CD4-positive, alpha-beta memory T cell (primary cell): ENCODE measurements at places on chromosomes 4 and X.
A peak's percentile ranks its signal among the peaks of the same experiment; 100 is the strongest.

DNA sequence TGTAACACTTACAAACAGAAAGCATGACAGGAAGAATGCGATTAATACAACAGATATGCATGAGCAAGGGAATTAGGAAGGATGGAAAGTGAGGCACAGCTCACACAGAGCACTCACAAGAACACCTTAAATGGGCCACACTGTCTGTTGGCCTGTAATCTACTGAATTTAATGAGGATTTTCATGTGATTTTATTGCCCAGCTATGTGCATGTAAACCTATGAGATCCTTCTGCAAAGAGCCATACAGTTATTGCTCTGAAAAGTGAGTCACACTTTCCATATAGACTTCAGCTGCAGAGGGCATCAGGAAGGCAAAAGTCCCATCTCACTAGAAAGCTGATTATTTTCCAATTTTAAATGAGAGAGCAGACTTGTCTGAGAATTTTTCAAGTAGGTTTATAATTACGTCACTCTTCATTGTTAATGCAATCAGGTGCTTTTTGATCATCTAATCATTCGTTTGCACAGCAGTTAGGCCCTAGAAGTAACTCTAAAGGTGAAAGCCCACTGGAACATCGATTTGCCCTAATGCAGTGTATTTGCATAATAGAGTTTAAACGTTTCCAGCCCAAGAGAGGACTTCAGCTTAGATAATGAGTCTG lies 832.7 kb upstream of the INTU start:
- no peak for DNase-seq

DNA sequence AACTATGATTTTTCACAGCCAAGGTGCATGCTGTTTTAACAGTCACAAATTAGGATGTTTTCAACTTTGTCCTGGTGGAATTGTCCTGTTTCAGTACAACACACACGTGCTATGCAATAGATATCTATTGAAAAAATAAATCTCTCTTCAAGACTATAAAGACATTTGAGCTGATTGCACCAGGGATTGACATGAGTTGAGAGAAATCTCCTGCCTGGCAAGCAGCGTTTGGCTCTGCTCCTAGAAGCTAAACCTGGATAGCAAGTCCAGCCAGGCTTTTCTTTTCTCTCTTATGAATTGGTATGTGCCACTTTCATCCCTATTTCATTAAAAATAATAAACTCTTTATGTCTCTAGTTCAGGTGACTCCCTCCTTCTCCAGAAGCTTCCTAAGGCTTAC lies 16.6 kb upstream of the NPNT start:
- no peak for DNase-seq

- no peak for DNase-seq
These were observed 99.7 kb upstream of the DDIT4L start for GRCh38 chr4:100289946-100290345.

- no peak for DNase-seq
These were observed 57.7 kb upstream of the C4orf54 start for GRCh38 chr4:99715286-99715685.

GRCh38 chrX:126820700-126821420 lies 1.3 kb downstream of the PRR32 start:
- no peak for DNase-seq

GRCh38 chrX:122434942-122435341 lies 749.1 kb upstream of the GRIA3 start:
- no peak for DNase-seq

- DNase-seq: no peak
These were observed 67.3 kb upstream of the ATOH1 start for GRCh38 chr4:93761286-93761685.

GRCh38 chr4:87034527-87034926 lies 99.7 kb downstream of the AFF1 start:
- DNase-seq: no peak

DNA sequence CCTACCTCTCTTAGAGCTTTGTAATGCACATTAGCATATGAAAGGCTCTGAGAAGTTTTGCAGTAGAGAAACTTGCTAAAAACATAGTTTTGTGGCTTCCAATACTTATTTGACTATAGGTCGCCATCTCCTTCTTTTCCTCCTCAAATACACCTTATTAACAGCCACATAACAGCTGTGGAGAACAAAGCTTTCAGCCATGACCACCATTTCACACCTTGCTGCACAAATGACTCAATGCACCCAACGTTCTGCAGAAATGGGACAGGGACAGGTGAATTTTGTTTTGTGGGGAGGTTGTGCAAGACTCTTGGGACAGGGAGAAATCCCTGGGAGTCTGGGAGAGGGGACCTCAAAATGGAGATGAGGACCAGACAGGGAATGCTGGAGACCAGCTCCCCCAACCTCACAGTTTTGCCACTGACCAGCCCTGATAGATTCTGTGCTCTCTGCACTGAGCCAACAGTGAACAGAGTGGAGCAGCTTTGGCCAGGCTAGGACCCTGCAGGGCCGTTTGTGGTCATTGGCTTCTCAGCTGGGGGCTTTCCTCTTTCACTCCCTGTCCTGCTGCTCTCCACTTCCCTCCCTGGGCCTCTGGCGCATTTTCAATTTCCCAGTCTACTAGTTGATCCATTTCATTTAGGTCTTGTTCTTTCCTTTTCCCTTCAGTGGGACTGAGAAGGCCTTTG lies 16.6 kb downstream of the FRMPD3 start:
- DNase-seq: no peak

DNA sequence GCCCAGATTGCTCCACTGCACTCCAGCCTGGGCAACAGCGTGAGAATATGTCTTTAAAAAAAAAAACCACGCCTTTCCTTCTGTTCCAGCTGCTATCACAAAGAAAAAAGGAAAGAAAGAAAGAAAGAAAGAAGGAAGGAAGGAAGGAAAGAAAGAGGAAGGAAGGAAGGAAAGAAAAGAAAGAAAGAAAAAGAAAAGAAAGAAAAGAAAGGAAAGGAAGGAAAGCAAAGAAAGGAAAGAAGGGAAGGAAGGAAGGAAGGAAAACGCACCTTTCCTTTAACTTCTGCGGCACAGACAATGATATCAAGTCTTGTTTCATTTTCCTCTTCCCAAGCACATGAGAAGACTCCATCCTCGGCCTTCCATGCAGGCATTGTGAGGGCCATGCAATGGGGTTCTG lies 107.4 kb upstream of the NOCT start:
- no peak for DNase-seq

DNA sequence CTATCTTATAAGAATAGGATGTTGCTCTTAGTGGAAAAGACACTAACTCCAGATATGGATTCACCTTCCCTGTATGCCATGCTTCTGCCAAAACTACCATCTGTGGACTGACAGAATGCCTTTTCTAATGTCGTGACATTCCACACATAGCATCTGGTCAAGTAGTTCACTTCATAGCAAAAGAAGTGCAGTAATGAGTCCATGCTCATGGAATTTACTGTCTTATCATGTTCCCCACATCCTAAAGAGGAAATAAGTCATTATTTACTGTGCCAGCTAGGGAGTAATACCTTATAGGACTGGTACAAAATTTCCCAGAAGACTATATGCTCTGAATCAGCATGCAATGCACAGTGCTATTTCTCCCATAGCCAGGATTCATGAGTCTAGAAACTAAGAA lies 562.4 kb downstream of the TLL1 start:
- DNase-seq: no peak

DNA sequence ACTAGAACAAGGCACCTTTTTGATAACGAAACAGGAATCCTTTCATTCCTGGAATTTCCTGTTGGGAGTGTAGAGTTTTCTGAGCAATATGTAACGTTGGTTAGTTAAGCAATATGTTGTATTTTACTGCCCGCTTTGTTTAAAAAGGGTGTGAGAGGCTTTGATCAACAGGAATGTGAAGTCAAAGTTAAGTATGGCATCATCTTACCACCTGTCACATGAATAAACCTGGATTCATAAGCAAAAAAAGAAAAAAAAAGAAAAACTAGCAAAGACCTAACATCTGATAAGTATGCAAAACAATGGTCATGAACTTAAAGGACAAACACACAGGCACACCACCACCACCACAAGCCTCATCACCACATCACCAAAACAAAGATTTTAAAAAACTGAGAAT lies 7.1 kb upstream of the CXCL5 start:
- DNase-seq: no peak

- DNase-seq: no peak
These were observed 3.5 kb downstream of the TECRL start for GRCh38 chr4:64405761-64406160.

DNA sequence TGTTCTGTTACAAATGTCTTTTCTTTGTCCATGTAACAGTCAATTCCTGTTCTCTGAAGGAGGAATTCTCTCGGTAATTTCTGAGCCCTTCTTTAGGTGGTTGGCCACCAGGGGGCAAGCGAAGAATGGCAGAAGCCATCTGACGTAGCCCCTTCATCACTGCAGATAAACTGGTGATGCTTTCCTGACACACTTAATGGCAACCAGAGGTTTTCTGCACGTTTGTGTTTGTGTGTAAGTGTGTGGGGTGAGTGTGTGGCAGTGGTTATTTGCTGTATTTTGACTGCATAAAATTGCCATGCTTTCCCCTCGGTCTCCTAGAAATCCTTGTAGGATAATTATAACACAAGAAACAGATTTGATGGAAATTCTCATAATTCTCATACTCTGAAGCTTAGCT lies 64.8 kb upstream of the STOX2 start:
- DNase-seq: peak; percentile 43

- peak; percentile 85 for DNase-seq
These were observed 27.8 kb downstream of the ELF4 start for GRCh38 chrX:130082244-130083106.

DNA sequence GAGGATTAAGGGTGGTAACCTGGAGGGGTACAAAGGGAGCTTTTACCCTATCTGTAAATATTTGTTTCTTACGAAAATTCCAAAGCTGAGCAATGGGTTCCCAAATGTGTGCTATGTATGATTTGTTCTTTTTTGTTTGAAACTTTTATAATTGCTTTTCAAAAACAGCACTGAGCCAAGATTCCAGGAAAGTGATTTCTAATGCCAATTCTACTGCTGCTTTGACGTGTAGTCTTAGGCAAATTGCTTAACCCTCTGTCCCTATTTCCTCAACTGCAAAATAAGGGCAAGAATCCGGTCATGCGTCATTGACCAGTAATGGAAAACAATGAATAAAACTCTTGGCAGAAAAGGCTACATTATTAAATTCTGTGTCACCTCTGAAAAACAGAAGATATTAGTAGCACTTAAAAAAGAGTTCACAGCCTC lies 454.7 kb downstream of the IL15 start:
- DNase-seq: no peak

- DNase-seq: no peak
These were observed 97.3 kb downstream of the PSAPL1 start for GRCh38 chr4:7337196-7338058.

DNA sequence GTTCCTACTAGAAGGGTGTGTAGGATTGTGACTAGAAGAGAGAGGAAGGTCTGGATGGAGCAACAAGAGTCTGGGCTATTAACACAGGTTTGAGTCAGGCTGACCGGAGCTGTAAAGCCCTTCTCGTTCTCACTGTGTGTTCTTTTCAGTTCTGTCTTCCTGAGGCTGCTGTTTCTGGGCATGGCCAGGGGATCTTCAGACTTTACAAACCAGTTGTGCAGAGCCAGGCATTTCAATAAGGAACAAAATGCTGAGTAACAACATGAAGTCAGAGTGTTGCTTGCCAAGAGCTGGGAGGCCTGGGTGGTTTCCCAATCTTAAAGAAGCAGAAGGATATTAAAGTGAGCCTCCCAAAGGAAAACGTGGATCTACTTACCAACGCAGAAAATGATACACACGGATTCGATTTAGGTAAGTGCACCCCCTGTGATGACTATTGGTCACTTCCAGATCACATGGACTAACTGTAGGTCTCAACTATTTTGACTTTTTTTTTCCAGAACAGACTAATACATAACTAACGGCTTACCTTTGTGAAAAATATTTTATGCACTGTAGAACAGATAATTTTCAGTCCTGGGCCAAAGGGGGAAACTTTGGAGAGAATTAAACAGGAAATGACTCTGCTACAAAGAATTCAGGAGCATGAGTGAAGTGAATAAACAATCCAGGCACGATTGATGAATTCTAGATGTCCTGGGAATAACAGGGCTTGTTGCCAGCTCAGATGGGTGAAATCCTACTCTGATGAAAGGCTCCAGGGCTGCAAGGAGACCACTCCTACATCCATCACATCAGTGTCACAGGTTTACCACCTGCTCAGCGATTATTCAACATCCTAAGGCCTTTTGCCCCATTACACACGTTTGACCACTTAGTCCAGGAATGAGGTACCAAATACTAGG lies 94.5 kb downstream of the ANXA3 start:
- DNase-seq: no peak

GRCh38 chr4:106409901-106410889 lies 41.6 kb upstream of the GIMD1 start:
- DNase-seq: no peak

GRCh38 chr4:4864940-4865704 lies 5.7 kb downstream of the MSX1 start:
- no peak for DNase-seq

DNA sequence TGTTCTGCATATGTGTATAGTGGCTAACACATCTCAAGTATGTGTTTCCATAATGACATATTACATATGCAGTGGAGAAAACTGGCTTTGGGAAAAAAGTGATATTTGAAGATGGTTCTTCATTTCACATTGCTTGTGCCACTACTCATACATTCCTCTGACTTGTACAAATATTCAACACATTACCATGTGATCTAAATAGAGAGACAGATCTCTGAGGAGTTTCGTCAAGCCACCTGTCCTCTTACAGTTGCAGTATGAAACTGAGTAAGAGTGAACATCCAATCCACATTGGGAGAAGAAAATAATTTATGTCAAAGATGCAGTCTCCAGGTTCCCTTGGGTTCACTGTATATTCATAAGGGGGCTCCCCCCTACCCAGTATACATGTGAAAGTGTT lies 123.9 kb downstream of the KDR start:
- no peak for DNase-seq

DNA sequence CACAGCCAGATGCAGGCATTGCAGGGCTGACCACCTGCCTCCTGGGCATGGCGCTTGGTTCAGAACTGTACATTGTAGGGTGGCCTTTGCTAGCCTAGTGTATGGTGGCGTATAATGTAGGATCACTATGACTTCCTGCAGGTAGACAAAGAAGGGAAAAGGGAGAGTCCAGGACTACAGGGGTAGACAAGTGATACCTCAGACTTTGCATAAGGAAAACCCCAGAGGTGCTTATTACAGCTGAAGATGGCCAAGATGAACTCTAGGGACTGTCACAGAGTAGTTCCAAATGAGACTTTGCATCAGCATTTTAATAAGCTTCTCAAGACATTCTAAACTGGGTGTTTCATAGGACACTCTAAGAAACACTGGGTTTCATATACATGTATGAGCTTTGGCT lies 116.4 kb upstream of the PUDP start:
- no peak for DNase-seq

- no peak for DNase-seq
These were observed 15.5 kb downstream of the NAT8L start for GRCh38 chr4:2074588-2074987.

DNA sequence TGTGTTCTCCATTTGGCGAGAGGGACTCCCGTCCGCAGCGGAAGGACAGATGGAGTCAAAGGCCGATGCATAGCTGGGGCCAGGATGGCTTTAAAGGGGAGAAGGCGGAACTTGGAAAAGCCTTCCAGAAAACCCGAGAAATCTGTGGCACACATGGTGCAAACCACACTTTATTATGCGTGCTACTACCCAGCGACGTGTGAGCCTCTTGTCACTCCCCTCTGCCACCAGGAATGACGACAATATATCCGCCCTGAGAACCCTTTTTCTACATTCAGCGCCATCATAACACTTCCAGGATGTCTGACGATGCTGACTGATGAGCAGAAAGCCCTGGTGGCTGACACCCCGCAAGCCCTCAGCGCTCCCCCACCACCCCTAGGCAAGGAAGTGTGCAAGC lies 689 bp upstream of the DCHS2 start:
- DNase-seq: no peak

GRCh38 chrX:54230435-54231148 lies 47.5 kb upstream of the FAM120C start:
- no peak for DNase-seq

GRCh38 chr4:138869165-138869564 lies 146.4 kb upstream of the NOCT start:
- DNase-seq: no peak
